Activated naive CD8-positive, alpha-beta T cell treated with anti-CD3 and anti-CD28 coated beads for 36 hours (primary cell): ENCODE measurements at places on chromosomes 11 and 22. TPM values are rescaled to one million over a fixed set of nuclear protein-coding genes. Genes with fewer than 3 reads are reported as not detected.

GRCh38 chr11:95398437-95399112 lies 167.6 kb upstream of the SESN3 start:
- no peak overlapping the region for H3K4me3 ChIP-seq
- H3K36me3 ChIP-seq, result no peaks in the 10 kb centered on the region
- no peak for DNase-seq
- no peaks in the 10 kb centered on the region for H3K27me3 ChIP-seq
- H3K27ac ChIP-seq, result no peak overlapping the region

The KCNQ1 gene
- 6.7 TPM for total RNA-seq

DNA sequence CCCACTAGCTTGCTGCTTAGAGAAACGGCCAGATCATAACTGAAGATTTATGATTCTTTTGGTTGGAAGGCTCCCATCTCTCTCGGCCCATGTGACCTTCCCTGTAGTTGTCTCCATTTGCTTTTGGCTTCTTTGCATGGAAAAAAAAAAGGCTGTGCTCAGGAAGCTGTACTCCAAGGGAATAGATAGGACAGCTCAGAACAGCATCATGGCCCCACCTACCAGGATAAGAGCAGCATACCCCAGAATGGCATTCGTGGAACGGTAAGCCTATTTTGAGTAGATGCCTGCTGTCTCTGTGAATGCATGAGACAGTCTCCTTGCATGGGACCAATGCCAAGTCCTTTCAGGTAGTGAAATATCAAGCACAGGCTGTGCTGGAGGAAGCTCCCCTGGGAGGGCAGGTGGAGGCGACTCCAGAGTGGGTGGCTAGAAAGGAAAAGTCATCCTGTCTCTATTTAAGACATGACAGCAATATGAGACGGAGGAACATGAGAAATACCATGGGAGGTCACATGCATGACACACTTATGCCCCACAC lies 94.1 kb upstream of the AMOTL1 start:
- H3K4me3 ChIP-seq, result no peak overlapping the region
- no peaks in the 10 kb centered on the region for H3K36me3 ChIP-seq
- H3K4me1 ChIP-seq, result no peaks in the 10 kb centered on the region
- no peak for DNase-seq

DNA sequence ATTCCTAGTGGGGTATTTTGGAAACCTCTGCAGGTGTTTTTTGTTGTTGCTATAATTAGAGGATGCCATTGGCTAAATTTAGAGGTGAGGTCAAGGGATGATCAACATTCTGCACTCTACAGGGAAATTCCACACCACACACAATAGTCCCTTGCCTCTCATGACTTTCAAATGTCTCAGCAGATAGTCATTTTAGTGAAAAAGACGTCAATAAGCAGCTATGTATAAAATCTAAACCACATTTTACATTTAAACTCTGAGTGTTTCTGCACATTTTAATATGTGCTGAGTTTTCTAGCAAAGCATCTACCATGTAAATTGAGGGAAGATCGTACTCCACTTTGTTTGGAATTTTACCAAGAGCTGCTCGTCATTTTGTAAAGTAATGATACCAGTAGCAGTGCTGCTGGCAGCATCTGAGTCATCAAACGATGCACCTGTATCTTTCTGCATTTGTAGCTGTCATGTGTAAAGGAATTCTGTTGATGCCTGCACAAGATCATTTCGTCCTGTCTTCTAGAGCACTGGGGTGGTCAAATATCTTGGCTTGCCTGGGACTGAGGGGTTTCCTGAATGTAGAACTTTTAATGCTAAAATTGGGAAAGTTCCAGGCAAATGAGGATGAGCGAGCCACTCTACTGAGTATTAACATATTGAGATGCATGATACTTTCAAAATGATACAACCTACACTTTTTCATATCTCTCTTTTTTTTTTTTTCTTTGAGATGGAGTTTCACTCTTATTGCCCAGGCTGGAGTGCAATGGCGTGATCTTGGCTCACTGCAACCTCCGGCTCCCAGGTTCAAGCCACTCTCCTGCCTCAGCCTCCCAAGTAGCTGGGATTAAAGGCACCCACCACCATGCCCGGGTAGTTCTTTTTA lies 414.5 kb upstream of the SYN3 start:
- no peaks in the 10 kb centered on the region for H3K27me3 ChIP-seq
- H3K4me1 ChIP-seq, result no peaks in the 10 kb centered on the region
- H3K4me3 ChIP-seq, result no peak overlapping the region

- H3K4me1 ChIP-seq, result no peaks in the 10 kb centered on the region
- H3K36me3 ChIP-seq, result no peaks in the 10 kb centered on the region
- no peak overlapping the region for H3K27ac ChIP-seq
- DNase-seq, result no peak
Observed at GRCh38 chr11:36877149-36877548, 279.1 kb upstream of the RAG2 start.

DNA sequence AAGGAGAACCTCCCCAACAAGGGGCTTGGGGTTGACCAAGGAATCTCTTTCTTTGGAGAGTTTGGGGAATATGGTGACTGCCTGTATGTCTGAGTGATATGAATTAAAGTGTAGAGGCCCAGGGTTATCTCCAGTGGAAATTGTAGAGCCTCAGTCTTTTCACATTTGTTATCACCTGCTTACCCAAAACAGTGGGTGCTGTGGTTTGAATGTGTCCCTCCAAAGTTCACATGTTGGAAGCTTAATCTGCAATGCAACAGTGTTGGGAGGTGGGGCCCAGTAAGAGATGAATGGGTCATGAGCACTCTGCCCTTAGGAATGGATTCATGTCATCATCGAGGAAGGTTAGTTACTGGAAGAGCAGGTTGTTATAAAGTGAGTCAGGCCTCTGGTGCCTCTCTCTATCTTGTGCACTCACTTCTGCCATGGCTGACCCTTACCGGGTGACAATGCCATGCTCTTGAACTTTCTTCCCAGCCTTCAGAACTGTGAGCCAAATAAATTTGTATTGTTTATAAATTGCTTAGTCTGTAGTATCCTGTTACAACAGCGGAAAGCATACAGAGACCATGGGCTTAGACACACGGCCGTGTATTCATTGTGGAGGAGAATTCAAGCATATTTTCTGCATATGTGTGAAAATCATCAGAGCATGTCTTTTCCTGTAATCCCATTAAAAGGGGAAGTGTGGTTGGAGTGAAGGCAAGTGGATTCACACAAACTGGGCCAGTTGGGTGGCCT lies 114.1 kb upstream of the TBCEL start:
- H3K4me3 ChIP-seq, result no peak overlapping the region
- no peak for DNase-seq
- peaks cover 5% of the 10 kb centered on the region for H3K27me3 ChIP-seq
- no peaks in the 10 kb centered on the region for H3K4me1 ChIP-seq
- no peak overlapping the region for H3K27ac ChIP-seq

GRCh38 chr11:124752471-124753102 lies 532 bp upstream of the VSIG2 start:
- peaks cover 17% of the 10 kb centered on the region for H3K27me3 ChIP-seq
- H3K27ac ChIP-seq, result peak overlapping the region; percentile 78
- peaks cover 3% of the 10 kb centered on the region for H3K36me3 ChIP-seq

DNA sequence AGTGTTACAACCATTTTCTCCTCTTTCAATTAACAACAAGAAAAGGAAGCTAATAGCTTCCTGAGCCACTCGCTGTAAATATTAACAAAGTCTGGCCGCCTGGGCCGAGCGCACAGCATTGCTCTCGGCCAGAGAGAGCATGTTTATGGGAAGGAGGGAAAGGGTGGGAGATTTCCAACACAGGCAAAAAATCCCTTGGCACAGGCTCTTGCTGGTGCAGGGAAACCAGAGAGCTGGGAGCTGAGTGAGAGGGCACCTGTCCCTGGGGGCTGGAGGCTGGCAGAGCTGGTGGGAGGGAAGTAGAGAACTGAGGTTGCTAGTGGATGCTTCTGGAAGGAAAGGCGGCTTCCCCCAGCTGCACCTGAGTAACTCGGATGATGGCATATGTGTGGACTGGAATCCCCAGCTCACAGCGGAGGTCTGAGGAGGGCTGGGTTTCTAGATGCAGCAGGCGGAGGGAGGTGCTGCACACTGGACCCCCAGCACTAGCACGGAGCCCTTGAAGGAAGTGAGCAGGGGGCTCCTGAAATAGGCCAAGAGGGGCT lies 59.6 kb downstream of the FLRT1 start:
- no peaks in the 10 kb centered on the region for H3K27me3 ChIP-seq
- DNase-seq, result no peak
- no peak overlapping the region for H3K4me3 ChIP-seq
- H3K36me3 ChIP-seq, result no peaks in the 10 kb centered on the region

GRCh38 chr11:57713835-57714234 lies 1.4 kb downstream of the TMX2 start:
- H3K4me3 ChIP-seq, result peak overlapping the region; percentile 94
- no peaks in the 10 kb centered on the region for H3K27me3 ChIP-seq
- no peak overlapping the region for H3K27ac ChIP-seq
- peaks cover 17% of the 10 kb centered on the region for H3K36me3 ChIP-seq
- peaks cover 36% of the 10 kb centered on the region for H3K4me1 ChIP-seq

DNA sequence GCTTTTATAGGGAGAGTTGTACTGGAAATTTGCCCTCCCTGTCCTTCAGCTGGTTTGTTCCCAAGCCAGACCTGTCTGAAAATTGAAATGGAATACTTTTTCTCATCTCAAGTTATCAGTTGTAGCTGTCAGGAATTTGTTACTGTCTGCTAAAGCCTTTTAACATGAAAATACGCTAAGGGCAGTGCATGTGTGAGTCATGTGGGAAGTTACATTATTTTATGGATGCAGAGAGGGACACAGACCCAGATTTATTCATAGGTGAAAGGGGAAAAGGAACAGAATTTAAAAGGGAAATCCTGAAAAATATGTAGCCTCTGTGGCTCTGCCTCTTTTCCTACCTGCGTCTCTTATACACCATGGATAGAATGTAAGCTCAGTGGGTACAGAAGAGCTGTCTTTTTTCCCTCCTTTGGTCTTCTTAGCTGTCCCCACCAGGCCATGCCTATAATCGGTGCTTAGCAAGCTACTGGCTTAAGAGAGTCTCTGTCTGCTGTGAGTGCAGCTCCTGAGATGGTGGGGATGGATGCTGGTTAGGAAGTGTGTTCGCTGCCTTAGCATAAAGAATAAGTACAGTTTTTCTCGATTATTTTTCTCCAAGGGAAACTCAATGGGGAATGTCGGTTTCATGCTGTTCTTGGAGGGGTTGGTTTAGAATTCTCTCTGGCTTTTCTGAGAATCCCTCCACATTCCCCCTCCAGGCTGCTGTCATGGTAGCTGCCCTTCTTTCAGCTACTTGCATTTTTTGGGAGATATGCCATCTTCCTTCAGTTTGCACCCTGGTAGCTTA lies 166.8 kb downstream of the TEAD1 start:
- no peak overlapping the region for H3K4me3 ChIP-seq
- H3K27me3 ChIP-seq, result peaks cover 25% of the 10 kb centered on the region
- H3K36me3 ChIP-seq, result no peaks in the 10 kb centered on the region
- peaks cover 8% of the 10 kb centered on the region for H3K4me1 ChIP-seq

The OR4A15 gene
- total RNA-seq, result not detected

- H3K36me3 ChIP-seq, result peaks cover 2% of the 10 kb centered on the region
- H3K4me1 ChIP-seq, result peaks cover 22% of the 10 kb centered on the region
- H3K27ac ChIP-seq, result peak overlapping the region; percentile 62
- peaks cover 69% of the 10 kb centered on the region for H3K27me3 ChIP-seq
- DNase-seq, result peak; percentile 52
- no peak overlapping the region for H3K4me3 ChIP-seq
Observed at GRCh38 chr11:60175860-60176275, 7.0 kb downstream of the MS4A6A start.

The TBC1D10A gene
- total RNA-seq, result 13.0 TPM

DNA sequence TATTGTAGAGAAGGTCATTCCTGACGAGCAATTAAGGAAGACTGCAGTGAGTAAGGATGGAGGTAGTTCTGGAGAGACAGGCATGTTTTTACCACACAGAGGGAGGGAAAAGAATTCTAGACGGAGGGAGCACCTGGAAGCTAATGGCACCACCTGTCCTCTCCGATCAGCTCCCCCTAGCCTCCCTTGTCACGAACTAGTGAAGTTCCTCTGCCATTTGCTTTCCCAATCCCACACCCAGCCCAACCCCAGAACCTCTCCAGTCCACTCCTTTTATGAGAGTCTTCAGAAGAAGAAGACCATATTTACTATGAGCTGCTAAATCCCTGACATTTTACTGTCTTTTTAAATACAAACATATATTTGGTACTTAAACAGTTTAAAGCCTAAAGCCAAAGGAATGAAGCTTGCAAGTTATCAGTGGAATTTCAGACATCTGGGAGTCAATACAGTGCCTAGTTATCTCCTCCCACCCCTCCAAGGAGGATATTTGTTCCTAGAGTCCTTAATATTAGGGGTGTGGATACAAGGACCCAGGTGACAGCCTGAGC lies 46.1 kb upstream of the HSPA8 start:
- no peak for DNase-seq
- no peak overlapping the region for H3K27ac ChIP-seq
- peaks cover 6% of the 10 kb centered on the region for H3K4me1 ChIP-seq
- no peak overlapping the region for H3K4me3 ChIP-seq
- H3K27me3 ChIP-seq, result no peaks in the 10 kb centered on the region
- no peaks in the 10 kb centered on the region for H3K36me3 ChIP-seq

The PRG3 gene
- total RNA-seq, result not detected

GRCh38 chr11:133952199-133953190 lies 4.3 kb downstream of the IGSF9B start:
- H3K27ac ChIP-seq, result no peak overlapping the region
- H3K4me3 ChIP-seq, result peak overlapping the region; percentile 85
- H3K4me1 ChIP-seq, result peaks cover 56% of the 10 kb centered on the region
- no peak for DNase-seq

The A4GALT gene
- total RNA-seq, result not detected

DNA sequence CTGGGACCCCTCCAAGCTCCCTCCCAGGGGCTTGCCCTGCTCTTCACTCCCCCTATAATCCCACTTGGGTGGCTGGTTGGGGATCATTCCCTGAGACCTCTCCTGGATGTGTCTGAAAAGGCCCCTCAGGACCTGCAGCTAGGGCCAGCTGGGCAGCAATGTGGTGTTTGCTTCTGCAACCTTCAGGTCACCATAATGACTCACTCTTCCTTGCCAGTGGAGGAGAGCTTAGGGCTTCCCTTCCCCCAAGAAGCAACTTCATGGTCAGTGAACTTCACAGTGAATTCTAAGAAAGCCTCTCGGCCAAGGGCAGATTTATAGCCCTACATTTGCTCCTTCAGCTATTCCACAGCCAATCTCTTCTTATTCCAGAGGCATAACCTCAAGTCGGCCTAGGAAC lies 45.1 kb upstream of the TSPAN18 start:
- H3K36me3 ChIP-seq, result no peaks in the 10 kb centered on the region
- H3K4me3 ChIP-seq, result no peak overlapping the region
- no peak for DNase-seq
- H3K27me3 ChIP-seq, result no peaks in the 10 kb centered on the region

DNA sequence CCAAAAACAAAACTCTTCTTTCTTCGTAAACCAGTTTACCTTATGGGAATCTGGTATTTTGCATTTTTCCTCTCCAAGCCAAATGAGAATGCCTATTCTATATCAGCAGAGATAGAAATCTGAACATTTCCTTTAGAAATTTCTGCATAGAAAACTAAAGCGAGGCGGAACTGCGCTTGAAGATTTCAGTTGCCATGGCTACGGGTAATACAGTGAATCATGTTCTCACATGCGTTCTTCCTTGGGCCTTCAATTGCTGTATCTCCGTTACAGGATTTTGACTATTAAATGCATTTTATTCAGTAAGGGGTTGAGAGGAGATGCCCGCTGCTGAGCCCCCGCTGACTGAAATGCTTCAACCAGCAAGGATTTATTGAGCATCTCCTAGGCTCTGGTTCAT lies 108.2 kb upstream of the CRYBB3 start:
- H3K27me3 ChIP-seq, result no peaks in the 10 kb centered on the region
- H3K36me3 ChIP-seq, result peaks cover 4% of the 10 kb centered on the region
- no peak overlapping the region for H3K27ac ChIP-seq
- peaks cover 6% of the 10 kb centered on the region for H3K4me1 ChIP-seq

- H3K27me3 ChIP-seq, result peaks cover 53% of the 10 kb centered on the region
- peaks cover 7% of the 10 kb centered on the region for H3K4me1 ChIP-seq
- H3K36me3 ChIP-seq, result no peaks in the 10 kb centered on the region
- peak within 1 kb of the TSS; percentile 63 for H3K4me3 ChIP-seq
Observed at GRCh38 chr11:99020352-99021225, at the start of gene CNTN5. TSS of gene CNTN5 (plus strand) at chr11:99020949.
